Ascending aorta (tissue), 2 donors: ENCODE measurements at places on chromosomes 16 and 17.

DNA sequence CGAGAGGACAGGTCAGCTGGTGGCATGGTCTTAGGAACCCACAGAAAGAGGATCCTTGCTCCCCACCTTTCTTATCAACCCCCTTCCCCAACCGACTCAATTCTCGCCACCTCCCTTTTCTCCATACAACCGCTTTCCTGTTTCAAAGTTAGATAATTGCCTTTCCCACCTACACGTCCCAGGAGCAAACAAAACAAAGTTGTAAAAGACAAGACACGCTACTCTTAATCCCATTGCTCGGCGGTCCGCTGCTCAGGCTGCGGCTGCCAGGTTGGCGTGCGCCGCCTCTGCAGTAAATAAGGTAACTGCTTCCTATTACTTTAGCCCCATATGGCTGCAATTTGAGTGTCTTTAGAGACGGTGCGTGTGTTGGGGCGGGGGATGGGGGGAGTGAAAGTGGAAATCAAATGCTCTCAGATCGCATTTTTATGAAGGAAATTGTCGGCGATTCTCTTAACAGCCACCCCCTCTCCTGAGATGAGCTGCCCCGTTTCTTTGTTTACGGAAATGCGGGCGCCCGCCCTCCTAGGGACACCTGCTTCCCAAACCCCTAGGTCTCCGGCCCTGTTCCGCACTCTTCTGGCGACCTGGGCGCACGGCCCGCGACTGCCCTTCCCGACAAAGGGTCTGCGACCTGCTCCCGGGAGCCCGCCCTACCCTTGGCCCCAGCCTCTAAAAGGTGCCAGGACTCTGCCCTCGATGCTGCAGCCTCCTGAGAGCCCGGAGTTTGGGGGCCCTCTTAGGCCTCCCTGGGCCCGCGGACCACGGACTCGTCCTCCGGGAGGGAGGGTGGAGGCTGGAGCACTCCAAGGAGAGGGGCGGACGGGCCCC lies 3.7 kb upstream of the CBX8 start:
- no peak for DNase-seq

GRCh38 chr16:65196420-65197075 lies 74.7 kb upstream of the CDH11 start:
- DNase-seq: no peak

DNA sequence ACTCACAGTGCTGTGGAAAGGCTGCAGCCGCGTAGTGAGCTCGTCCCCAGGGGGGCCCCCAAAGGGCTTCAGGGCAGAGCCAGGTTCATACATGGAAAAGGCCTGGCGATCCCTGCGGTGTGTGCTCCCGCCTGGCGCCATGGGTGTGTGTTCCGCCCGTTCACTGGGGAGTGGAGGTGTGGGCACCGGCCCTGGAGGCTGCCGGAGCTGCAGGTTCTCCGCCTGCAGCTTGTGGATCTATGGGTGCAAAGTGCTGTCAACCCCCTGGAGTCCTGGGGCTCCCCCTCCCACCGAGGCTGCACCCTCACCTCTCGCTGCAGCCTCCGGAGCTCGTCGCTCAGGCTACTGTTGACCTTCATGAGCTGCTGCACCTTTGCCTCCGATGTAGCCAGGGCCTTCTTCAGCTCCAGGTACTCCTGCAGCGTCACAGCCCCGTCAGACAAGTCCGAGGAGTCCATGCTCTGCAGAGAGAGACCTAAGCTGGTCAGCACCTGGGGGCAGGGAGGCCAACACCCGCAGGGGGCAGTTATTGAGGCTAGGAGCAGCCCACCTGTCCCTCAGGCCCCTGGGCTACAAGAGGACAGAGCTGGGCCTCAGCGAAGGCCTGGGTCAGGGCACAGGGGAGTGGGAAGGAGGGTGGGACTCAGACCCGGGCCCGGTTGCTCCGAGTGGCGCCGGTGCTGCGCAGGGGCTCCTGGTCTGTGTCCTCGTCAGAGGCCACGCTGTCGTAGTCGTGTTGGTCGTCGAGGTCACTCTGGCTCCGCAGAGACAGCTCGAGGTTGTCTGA lies 7.9 kb downstream of the TP53I13 start:
- DNase-seq: peak; percentile 57

DNA sequence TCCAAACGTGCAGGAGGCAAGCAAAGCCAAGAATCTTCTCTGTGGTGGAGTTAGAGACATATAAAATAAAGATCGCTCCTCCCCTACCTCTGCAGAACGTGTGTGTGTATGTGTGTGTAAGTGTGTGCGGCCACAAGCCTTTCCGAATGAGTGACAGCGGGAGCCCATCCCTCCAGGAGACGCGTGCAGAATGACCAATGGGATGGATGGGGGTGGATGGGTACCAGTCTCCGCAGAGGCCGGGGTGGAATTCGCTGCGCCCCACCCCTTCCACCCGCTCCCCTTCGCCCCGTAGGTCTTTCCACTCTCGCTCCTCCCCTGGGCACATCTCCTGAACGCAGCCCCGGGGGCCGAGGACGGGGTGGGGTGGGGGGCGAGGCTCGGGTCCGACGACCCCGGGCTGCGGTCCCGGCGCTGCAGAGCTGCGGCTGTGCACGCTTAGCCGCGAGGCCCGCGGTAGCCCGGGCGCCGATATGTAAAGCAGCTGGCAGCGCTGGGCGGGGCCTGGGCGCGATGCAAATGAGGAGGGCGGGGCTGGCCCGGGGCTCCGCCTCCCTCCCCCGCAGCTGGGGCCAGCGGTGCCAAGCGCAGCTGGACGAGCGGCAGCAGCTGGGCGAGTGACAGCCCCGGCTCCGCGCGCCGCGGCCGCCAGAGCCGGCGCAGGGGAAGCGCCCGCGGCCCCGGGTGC lies at the start of gene PRKCB:
Gene PRKCB, plus strand, starts transcription at position 594 of the 688 bp plus-strand sequence.
- DNase-seq: peak; percentile 83

DNA sequence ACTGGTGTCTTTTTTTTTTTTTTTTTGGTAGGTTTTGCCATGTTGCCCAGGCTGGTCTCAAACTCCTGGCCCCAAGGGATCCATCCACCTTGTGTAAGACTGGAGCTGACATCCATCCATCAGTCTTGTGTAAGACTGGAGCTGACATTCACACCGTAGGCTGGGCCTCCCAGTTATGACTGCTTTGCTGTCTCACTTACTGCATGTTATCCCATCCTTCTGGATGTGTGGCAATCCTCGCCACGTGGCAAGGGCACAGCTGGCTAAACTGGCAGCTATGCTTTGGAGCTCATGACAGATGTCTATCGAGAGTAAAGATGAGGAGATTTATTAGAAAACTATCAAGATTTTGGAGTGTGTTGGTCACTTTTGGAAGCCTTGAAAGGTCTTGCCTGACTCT lies 115.1 kb downstream of the ABCA8 start:
- no peak for DNase-seq

DNA sequence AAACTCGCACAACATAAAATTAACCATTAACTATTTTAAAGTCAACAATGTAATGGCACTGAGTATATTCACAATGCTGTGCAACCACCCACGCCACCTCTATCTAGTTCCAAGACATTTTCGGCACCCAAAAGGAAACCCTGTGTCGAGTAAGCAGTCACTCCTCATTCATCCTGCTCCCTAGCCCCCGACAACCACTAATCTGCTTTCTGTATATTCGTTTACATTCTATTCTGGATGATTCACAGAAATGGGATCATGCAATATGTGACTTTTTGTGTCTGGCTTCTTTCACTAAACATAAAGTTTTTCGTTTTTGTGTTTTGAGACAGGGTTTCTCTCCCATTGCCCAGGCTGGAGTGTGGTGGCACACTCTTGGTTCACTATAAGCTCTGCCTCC lies 42.2 kb upstream of the HAPSTR1 start:
- DNase-seq: no peak

GRCh38 chr16:52861614-52862022 lies 191.1 kb downstream of the CHD9NB start:
- no peak for DNase-seq

DNA sequence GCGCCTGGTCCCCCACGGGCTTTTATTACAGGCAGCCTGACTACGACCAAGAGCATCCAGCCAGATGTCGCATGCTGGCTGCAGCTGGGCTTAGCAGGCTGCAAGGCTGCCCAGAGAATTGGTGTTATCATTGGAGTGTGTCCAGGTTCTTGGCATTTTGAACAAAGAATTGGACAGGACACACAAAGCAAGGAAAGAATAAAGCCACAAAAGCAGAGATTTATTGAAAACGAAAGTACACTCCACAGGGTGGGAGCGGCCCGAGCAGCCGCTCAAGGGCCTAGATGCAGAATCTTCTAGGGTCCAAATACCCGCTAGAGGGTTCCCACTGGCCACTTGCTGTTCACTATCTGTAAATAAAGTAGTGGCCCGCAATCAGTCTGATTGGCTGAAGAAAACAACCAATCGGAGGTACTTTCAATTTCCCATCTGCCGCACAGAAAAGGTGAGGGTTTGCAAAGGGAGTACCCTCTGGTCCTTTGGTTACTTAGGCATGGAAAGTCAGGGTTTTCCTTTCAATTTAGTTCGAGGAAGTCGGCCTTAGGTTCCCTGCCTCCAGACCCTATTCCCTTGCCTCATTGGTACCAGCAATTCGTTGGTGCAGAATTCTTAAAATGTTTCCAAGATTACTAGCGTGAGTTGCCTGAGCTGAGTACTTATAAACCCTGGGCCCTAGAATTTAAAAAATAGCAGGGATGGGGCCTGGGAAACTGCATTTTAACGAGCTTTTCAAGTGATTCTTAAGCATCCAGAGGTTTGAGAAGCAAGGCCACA lies 38.5 kb upstream of the CNEP1R1 start:
- DNase-seq: no peak

- no peak for DNase-seq
Observed at GRCh38 chr16:2611499-2611862, 70.8 kb upstream of the KCTD5 start.

- DNase-seq: no peak
Observed at GRCh38 chr16:79986352-79986751, 385.8 kb upstream of the MAF start.

- no peak for DNase-seq
Observed at GRCh38 chr17:5553479-5553878, 30.8 kb downstream of the NLRP1 start.
